ENCODE measurements at places on chromosomes 7 and 10. TPM values are rescaled to one million over a fixed set of nuclear protein-coding genes. Genes with fewer than 3 reads are reported as not detected.

NUPR2 gene
- total RNA-seq: not detected

DNA sequence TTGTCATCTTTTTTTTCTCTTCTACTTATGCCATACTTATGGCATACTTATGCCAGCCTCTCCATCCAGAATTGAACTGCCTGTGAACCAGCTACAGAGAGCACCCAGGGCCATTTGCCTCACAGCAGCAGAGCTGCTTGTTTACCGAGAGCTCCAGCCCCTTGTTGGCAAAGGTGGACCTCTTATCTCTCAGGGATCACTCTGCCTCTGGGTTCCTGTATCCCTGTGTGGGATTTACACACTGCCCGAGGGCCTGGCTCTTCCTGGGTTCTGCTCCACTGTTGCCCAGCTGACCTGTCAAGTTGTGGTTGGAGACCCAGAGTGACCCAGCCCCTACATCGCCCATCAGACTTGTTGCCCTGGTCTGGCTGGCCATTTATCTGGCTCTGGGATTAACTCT lies 22.3 kb downstream of the MRPS33 start:
- H3K27me3 ChIP-seq: no peaks in the 10 kb centered on the region
- H3K27ac ChIP-seq: no peak overlapping the region
- H3K36me3 ChIP-seq: no peaks in the 10 kb centered on the region
- no peak for DNase-seq
- H3K4me1 ChIP-seq: no peaks in the 10 kb centered on the region

DNA sequence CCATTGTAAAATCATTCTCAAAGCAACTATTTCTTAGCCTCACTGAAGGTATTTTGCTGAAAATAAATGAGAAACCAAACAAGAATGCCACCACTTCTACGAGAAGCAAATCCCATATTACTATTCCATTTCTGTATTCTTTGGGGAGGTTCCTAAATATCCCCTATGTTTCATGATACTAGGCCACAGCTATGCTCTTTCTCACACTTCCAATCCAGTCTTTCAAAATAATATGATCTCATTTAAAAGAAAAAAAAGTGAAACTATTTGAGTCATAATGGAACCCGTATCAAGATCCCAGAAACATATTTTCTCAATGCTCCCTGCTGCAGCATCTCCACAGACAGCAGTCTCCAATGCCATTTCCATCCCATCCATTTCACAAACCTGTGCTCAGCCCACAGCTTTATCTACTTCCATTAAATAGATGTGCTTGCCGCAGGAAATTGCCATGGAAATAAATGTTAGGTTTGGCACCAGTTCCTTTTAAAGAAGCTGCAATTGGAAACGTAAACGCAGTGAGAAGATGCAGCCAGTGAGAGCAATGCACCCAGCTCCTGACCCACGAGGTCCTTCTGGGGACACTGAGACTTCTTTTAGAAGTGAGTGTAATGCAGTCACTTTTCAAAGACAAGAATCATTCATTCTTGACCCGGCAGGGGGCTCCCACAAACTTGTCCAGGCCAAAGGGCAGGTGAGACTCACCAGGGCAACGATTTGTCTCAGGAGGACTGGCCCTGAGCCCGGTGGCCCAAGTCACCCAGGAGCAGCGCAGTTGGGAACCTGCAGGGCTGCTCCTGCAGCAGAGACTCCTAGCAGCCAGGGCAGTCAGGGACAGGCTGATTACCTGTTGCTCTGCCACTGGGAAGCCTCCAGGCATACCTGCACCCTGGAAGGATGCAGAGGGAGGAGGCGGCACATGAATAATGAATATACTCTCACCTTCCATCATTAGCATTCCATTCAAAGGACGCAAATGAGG lies 99.6 kb downstream of the C10orf90 start:
- H3K4me3 ChIP-seq: no peak overlapping the region
- no peaks in the 10 kb centered on the region for H3K36me3 ChIP-seq
- H3K27ac ChIP-seq: no peak overlapping the region
- DNase-seq: no peak
- H3K4me1 ChIP-seq: no peaks in the 10 kb centered on the region

DNA sequence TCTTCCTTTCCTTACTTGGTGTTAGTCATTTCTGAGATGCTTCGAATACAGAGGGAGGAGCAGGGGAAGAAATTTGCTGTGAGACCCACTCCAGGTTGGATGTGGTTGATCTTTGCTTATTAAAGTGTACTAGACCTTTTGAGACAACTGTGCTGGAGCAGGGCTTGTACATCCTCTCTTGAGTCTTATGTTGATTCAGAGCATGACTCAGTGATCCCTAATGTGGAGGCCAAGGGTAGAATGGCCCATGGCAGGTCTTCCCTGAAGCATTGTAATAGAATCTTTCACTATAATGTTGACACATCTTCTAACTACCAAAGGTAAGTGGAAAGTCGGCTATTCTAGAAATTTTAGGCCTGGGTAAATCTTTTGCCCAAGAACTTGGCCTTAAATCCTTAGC lies 17.0 kb upstream of the SFR1 start:
- no peaks in the 10 kb centered on the region for H3K4me1 ChIP-seq
- DNase-seq: no peak
- H3K4me3 ChIP-seq: no peak overlapping the region
- H3K27ac ChIP-seq: no peak overlapping the region
- no peaks in the 10 kb centered on the region for H3K27me3 ChIP-seq

- H3K36me3 ChIP-seq: no peaks in the 10 kb centered on the region
- no peaks in the 10 kb centered on the region for H3K4me1 ChIP-seq
- no peak overlapping the region for H3K4me3 ChIP-seq
- no peaks in the 10 kb centered on the region for H3K27me3 ChIP-seq
- no peak for DNase-seq
These were observed 438.3 kb downstream of the PLXDC2 start for GRCh38 chr10:20254497-20254896.

DNA sequence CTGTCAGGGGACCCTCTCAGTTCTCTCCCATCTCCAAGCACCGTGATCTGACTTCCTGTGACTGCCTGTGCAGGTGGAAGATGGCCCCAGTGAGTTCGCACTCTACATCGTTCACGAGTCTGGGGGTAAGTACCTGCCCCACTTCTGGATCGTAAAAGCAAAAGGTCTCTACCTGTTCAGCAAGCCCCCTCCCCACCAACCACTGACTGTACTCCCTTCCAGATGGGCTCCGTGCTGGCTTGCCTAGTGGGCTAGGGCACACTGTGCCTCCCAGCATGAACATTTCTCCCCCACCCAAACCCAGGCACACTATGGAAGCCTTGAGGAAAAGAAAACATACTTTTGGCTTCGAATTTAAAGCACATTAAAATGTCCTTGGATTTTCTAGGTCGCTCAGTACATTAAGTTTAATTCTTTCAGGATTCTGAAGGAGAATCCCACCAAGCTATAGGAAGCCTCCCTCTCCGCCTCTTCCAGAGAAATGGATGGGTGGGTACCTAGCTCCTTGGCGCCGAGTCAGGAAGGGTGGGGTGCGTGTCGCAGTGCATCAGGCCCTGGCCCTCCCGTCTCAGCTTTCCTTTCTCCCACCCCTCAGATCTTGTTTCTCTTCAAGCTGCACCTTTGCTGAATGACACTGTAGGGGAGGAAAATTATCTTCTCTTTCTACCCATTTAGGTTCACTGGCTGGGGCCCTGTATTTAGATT lies 11.0 kb upstream of the ZNF22 start:
- no peak overlapping the region for H3K4me3 ChIP-seq
- no peaks in the 10 kb centered on the region for H3K27me3 ChIP-seq
- H3K36me3 ChIP-seq: peaks cover 9% of the 10 kb centered on the region
- H3K27ac ChIP-seq: peak overlapping the region; percentile 72

GRCh38 chr10:48798481-48799254 lies 114.0 kb downstream of the WDFY4 start:
- DNase-seq: no peak
- no peak overlapping the region for H3K27ac ChIP-seq
- no peaks in the 10 kb centered on the region for H3K4me1 ChIP-seq
- no peaks in the 10 kb centered on the region for H3K36me3 ChIP-seq

GRCh38 chr10:26931223-26931622 lies 70.5 kb upstream of the ABI1 start:
- DNase-seq: no peak
- H3K27me3 ChIP-seq: no peaks in the 10 kb centered on the region
- no peak overlapping the region for H3K27ac ChIP-seq
- H3K36me3 ChIP-seq: no peaks in the 10 kb centered on the region
- H3K4me1 ChIP-seq: no peaks in the 10 kb centered on the region
